ENCODE measurements at places on chromosomes 3 and 15. TPM values are rescaled to one million over a fixed set of nuclear protein-coding genes. Genes with fewer than 3 reads are reported as not detected.
A peak's percentile ranks its signal among the peaks of the same experiment; 100 is the strongest.

DNA sequence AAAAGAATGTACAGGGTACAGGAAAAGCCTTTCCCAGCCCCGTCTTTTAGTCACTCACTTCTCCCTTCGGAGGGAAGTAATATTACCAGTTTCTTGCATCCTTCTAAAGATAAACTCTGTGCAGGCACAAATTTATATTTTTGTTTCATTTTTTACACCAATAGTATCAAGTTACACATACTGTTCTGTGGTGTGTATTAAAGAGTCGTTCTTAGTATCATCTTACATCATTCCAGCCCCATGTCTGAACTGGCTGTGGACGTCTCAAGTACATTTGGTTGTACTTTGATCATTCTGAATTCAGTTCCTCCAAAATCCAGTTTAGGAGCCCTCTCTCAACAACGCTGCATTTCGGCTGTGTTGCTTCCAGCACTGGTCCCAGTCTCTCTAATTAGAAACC is 68.7 kb downstream of the LMLN start:
- no peak for DNase-seq

DNA sequence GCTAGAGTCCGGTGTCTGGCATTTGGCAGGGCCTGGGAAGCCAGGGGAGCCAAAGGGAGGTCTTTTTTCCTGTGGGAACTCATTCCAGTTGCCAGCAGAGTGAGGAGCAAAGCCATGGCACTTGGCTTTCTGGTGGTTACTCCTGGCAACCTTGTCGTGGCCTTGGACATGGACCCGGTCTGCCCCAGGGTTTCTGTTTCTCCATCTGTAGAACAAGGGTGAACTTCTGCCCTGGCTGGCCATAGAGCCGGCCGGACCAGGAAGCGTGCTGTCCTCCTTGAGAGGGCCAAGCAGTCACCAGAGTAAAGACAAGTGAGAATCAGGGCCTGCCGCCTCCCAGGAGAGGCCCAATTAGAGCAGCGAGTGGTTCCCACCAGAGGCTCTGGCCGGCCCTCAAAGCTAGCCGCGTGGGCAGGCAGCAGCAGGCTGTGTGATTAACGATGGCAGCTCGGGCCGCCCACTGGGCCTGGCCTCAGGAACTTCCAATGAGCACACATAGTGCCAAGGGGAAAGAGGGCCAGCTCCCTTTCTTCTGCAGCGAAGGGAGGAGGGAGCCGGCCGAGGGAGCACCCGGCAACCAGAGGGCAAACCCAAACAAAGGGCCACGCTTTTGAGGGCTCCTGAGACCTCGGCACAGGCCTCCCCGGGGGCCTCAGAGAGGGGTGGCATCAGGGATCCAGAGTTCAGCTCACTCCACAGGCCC is 29.1 kb upstream of the ELP6 start:
- DNase-seq, result peak; percentile 36

DNA sequence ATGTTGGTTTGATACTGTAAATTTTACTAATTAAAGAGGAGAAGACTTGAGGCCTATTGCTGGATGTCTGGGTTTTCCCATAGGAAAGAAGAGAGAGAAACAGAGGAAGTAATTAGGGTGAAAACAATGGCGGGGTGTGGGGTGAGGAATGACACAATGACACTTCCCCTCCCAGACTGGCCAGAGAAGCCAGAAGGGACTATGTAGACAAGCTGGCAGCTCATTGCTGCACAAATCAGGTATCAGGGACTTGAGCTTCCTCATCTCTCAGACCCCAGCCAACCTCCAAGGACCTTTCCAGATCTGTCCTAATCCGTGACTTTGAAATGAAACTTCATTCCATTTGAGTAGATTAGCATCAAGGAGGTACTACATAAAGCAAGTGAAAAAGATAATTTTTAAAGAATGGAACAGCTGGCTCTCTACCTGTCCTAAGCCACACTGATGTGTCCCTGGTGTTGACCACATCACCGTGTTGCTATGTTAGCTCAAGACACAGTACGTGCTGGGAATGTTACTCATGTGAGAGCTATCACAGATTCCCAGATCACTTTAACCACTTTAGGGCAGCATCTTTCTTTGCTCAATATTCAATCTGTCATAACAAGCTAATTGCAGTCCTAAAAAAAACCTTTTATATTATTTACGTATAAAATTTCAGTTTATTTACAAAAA is 22.2 kb downstream of the TMEM212 start:
- no peak for DNase-seq

PROK2 gene
- 4.9 TPM for total RNA-seq

SCAPER gene
- 43.7 TPM for total RNA-seq

OXTR gene
- total RNA-seq, result 4.2 TPM

GHSR gene
- 1.2 TPM for total RNA-seq

All from testis (tissue), 5 donors.